T-helper 17 cell (primary cell): ENCODE measurements at places on chromosomes 12 and 14.

GRCh38 chr12:8676651-8677050, 14.0 kb upstream of the MFAP5 start:
- DNase-seq = no peak
- H3K36me3 ChIP-seq = peaks cover 4% of the 10 kb centered on the region
- H3K4me1 ChIP-seq = peaks cover 8% of the 10 kb centered on the region

GRCh38 chr14:69281450-69282169, 21.7 kb downstream of the GALNT16 start:
- H3K36me3 ChIP-seq = no peaks in the 10 kb centered on the region
- peaks cover 23% of the 10 kb centered on the region for H3K27me3 ChIP-seq
- no peaks in the 10 kb centered on the region for H3K4me1 ChIP-seq
- DNase-seq = no peak
- no peak overlapping the region for H3K4me3 ChIP-seq

- H3K27ac ChIP-seq = no peak overlapping the region
- H3K36me3 ChIP-seq = no peaks in the 10 kb centered on the region
- no peak for DNase-seq
These were observed 10.1 kb downstream of the LTBP2 start for GRCh38 chr14:74601982-74602381.

GRCh38 chr14:76941544-76941943, 87.0 kb downstream of the IRF2BPL start:
- no peak overlapping the region for H3K27ac ChIP-seq
- no peaks in the 10 kb centered on the region for H3K27me3 ChIP-seq
- peaks cover 6% of the 10 kb centered on the region for H3K4me1 ChIP-seq
- no peak overlapping the region for H3K4me3 ChIP-seq

GRCh38 chr14:31549817-31550216, 11.4 kb upstream of the NUBPL start:
- no peak overlapping the region for H3K27ac ChIP-seq
- H3K36me3 ChIP-seq = peaks cover 2% of the 10 kb centered on the region
- H3K4me1 ChIP-seq = no peaks in the 10 kb centered on the region
- no peak overlapping the region for H3K4me3 ChIP-seq
- peaks cover 56% of the 10 kb centered on the region for H3K27me3 ChIP-seq

- H3K4me3 ChIP-seq = no peak overlapping the region
- no peaks in the 10 kb centered on the region for H3K27me3 ChIP-seq
- H3K36me3 ChIP-seq = no peaks in the 10 kb centered on the region
These were observed 900.4 kb upstream of the MDGA2 start for GRCh38 chr14:48575772-48576171.
